Sciatic nerve (tissue), 2 donors: ENCODE measurements at places on chromosomes 11 and 22.

- DNase-seq, result no peak
Measured at GRCh38 chr11:111236383-111236782, 9.1 kb upstream of the POU2AF2 start.

- no peak for DNase-seq
Measured at GRCh38 chr22:20889025-20889704, 28.0 kb upstream of the CRKL start.

- peak; percentile 96 for DNase-seq
Measured at GRCh38 chr11:47355283-47356128, 3.0 kb upstream of the MYBPC3 start.

GRCh38 chr11:75765116-75765515 lies 3.5 kb upstream of the DGAT2 start:
- DNase-seq, result no peak

DNA sequence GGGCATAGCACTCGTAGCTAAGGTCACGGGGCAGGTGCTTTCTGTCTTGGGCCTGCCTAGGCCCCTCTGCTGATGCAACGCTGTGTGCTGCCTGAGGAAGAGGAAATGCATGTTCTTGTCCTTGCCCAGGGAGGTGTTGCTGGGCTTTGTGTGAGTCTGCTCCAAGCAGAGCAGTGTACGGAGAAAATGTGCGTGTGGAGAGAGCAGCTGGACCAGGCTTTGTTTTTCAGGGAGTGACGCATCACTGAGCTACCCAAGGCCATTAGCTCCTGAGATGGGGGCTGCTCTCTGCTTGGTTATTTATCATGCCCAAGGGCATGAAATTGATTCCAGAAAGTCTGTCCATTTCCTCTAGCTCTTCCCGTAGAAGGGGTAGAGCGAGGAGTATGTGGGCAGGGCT lies 82.9 kb upstream of the THY1 start:
- no peak for DNase-seq

- DNase-seq, result no peak
Measured at GRCh38 chr11:128628325-128628673, 40.9 kb upstream of the ETS1 start.

GRCh38 chr11:54558407-54558806 lies 45.4 kb downstream of the OR4C46 start:
- DNase-seq, result no peak

- DNase-seq, result no peak
Measured at GRCh38 chr11:121909596-121909995, 206.4 kb downstream of the BLID start.

- no peak for DNase-seq
Measured at GRCh38 chr22:47779474-47779873, 1017.0 kb downstream of the TBC1D22A start.

DNA sequence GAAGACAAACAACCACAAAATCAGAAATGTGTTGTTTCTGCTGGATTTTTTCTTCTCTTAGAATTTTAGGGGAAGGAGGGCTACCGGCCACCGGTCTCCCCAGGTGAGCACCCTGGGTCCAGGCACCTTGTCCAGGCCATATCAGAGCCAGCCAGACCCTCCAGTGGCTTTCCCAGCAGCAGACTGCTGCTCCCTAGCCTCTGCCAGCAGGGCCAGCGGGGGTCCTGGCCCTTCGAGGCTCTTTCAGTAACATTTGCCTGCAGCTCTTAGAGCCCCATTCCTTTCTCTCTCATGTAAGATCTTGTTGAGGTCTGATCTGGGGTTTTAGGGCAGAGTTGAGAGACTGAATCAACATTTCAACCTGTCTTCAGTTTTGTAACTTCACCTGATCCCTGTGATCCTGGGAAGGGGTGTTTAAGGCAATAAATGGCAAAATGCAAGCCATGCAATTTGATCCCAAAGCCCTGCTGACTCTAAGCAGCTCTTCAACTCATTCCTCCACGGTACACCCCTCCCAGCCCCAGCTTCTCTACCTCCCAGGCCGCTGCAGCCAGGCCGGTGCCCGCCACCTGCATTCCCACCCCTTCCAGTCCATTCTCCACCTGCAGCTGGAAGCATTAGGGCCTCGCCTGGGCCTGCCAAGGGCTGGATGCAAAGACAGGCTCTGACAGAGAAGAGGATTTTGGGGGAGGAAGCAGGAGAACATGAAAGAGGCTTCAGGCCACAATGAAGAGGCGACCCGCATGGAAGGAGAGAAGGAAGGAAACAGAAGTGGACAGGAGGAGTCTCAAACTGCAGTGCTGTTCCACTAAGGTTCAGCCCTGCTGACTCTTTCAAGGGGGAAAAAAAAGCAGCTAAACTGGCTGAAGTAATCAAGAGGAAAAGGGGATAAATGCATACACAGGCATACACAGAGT lies 113.0 kb upstream of the FGF3 start:
- no peak for DNase-seq

DNA sequence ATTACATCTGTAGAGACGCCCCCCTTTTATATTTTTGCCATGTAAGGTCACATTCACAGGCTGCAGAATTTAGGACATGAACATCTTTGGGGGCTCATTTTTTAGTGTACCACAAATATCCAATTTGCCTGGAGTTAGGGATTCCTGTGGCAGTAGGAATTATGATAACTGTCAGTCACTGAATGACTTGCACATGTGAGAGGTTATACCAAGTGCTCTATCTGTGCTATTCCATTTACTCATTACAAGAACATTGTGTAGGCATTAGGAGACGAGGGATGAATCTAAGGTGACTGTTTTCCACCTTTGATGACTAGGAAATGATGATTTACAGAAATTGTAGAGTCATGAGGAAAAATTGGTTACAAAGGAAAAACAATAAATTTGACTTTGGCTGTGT lies 79.3 kb downstream of the LIF start:
- DNase-seq, result no peak

DNA sequence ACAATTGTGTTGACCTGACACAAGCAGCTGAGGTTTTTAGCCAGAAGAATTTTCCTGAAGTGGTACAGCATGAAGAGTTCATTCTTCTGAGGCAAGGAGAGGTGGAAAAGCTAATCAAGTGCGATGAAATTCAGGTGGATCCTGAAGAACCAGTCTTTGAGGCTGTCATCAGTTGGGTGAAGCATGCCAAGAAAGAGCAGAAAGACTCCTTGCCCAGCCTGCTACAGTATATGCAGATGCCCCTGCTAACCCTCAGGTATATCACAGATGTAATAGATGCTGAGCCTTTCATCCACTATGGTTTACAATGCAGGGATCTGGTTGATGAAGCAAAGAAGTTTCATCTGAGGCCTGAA lies 12.9 kb upstream of the SCARF2 start:
- DNase-seq, result no peak

DNA sequence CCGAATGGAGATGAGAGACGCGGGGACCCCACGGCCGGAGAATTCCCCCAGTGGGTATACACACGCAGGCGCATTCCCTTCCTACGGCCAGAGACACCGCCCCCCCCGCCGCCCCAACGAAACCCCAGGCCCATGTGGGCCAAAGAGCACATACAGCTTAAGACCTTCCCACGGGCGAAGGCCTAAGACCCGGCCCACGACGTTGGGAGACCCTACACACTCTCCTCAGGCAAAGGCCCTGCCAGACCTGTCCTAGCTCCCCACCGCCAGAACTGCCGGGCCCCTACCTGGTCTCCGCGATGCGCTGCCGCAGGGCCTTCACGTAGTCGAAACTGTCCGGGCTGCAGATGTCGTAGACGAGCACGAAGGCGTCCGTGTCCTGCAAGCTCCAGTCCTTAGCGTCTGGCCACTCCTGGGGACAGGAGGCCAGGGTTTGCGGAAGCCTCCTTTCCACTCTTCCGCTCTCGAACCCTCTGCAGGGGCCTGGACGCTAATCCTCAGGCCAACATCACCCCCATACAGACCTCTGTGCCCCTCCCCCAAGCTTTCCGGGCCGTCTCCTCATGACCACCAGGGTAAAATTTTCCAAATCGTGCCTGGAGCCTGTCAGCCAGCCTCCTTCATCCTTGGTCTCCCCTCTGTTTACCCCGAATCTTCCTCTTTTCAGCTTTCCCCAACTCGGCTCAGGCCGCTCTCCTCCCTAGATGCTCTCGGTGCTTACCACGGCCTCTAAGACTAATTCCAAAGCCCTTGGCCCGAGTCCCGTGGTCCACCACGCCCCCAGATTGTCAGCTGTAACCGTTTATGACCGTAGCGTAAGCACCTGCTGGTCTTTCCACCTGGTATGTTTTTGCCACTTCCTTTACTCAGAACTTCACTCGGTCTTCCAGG lies 1.7 kb downstream of the RASL10A start:
- DNase-seq, result peak; percentile 63

DNA sequence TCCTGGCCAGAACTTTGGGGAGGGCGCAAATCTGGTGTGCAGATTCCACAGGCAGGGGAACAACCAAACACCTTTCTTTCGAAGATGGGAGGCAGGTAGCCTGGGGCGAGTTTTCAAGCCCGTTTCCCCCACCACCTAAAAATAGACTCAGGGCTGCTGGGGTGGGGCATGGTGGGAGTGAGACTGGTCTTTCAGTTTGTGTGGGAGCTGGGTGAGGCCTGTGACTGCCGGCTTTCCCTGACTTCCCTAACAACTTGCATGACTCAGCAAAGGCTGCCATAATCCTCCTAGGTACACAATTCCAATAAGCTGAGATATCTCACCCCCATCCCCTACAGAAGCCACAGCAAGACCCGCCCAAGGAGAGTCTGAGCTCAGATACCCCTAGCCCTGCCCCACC lies 4.3 kb upstream of the OR5B12 start:
- no peak for DNase-seq

DNA sequence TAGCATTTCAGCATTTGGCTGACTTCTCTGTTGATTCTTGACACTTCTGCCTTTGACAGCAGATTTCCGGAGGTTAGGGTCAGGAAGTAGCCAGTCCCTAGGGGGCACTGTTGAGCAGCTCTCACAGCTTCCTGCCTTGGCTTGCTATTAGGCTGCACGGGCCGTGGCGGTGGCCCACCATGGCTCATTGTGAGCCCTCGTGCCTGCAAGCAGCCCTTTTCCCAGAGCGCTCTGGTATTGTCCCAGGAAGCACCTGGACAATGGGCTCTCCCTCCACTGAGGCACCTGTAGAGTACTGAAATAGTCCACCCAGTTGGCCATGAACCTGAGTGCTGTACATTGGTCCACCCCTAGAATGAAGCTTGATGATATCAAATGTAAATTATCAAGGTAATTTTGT lies 100.2 kb upstream of the GAL start:
- DNase-seq, result peak; percentile 65

GRCh38 chr11:88508759-88509581 lies 171.4 kb upstream of the CTSC start:
- peak; percentile 59 for DNase-seq

- DNase-seq, result no peak
Measured at GRCh38 chr11:76642341-76642740, 28.2 kb downstream of the LRRC32 start.

GRCh38 chr22:39947220-39948216 lies 12.7 kb upstream of the TMA7B start:
- no peak for DNase-seq

DNA sequence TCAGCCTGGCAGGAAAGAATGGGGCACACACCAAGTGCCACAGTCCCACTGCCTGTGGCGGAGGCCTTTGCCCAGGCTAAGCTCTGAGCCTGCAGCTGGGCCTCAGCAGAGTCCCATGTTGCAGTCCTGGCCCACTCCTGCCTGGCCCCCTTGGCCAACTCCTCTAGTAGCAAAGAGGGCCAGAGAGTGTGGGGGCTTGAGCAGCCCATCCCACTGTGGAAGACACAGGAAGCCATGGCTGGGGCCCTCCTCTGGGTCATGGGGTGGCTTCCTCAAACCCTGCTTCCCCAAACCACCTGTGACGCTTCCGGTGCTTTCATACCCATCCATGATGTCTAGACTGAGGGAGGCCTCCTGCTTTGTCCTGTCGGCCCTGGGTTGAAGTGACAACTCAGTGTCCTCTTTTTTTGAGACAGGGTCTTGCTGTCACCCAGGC lies 5.8 kb downstream of the RPS19BP1 start:
- no peak for DNase-seq

DNA sequence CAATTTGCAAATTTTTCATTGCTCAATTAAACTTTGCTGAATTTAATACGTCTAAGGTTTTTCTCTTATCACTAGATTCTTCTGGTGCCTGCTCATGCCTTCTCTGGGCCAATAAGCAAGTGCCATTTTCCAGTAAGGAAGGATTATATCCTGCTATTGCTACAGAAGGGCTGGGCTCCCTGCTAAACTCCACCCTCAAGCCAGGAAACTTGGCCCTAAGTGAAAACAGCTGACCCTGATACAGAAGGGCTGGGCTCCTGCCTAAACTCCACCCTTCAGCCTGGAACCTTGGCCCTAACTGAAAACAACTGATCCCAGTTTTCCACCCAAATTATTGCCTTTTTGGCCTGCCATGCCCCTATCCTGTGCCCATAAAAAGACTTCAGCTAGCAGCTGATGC lies 385.3 kb downstream of the DYNC2H1 start:
- no peak for DNase-seq

DNA sequence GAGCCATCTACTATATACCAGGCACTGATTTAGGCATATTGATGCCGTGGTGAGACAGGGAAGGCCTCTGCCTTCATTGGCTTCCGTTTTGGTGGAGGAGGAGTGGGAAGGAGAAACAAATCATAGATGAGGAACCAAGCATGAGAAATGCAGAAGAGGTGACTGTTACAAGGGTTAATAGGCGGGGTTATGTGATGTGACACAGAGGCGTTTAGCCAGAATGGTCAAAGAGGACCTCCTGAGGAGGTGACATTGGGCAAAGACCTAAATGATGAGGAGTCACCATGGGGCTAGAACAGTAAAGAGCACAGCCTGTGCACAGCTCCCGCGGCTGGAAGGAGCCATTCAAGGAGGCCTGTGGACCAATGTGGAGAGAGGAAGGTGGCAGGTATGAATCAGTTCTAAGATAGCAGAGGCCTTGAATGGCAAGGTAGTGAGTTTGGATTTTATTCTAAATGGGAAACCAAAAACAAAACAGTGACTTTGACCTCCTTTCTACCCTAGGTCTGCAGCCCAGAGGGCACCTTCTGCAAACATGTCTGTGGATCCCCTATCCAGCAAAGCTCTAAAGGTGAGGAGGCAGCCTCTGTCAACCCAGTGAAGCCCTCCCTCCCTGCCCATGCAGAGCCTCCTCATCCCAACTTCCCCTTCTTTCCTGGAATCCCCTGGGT lies 11.7 kb downstream of the MAFF start:
- DNase-seq, result no peak

GRCh38 chr11:93775289-93775688 lies 8.8 kb upstream of the MED17 start:
- DNase-seq, result no peak

DNA sequence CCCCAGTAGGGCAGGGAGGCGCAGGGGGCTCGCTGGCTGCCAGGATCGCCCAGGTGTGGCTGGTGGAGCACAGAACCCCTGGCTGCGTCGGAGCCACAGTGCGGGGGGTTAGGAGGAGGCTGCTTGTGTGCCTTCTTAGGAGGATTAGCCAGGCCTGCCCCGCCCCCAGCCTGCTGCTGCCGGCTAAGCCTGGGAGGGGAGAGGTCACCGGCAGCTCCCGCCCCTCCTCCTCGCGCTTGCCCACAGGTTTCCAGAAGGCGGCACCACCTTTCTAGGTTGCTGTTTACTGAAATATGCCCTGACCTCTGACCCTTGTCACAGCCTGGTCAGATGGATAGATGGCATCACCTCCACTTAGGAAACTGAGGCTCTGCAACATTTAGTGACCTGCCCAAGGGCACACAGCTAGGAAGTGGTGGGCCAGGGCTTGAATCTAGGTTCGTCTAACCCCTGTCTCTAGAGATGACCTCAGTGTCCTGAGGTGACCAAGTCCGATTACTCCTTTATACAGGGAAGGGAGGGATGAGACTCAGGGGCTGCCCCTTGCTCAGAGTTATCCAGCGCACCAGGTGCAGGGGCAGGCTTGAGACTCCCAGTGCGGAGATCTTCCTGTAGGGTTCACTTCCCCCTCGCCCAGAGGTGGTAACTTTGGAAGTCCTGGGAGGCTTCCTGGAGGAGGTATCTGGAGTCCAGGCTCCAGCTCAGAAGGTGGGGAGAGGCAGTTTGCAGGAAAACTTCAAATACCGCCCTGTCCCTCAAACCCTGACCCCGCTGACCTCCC lies 44.0 kb downstream of the MYO7A start:
- no peak for DNase-seq
